ENCODE measurements at places on chromosomes 5 and 9.

DNA sequence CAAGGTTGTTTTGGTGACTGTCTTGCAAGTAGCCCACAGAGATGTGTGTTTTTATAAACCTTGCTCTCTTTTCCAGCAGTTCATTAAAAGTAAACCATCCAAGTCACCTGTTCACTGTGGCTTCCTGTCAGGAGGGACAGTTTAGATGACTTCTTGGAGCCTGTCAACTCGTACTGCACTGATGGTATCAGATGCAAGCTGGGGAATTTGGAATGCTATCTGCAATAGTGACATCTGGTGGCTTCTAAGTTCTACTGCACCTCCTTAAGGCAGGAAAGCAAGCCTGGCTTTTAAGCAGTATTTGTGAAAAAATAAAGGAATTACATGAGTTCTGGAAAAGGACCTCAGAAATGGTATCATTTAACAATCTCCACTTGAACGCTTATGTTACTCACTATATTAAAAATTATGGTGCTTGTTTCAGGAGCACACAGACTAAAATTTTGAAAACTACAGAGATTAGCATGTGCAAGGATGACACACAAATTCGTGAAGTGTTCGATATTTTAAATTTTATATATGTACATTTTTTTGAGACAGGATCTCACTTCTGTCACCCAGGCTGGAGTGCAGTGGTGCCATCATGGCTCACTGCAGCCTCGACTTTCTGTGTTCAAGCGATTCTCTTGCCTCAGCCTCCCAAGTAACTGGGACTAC, 164.0 kb downstream of the TTC39B start:
- DNase-seq: peak; percentile 63

GRCh38 chr5:167638816-167639215, 652.6 kb upstream of the WWC1 start:
- DNase-seq: no peak

DNA sequence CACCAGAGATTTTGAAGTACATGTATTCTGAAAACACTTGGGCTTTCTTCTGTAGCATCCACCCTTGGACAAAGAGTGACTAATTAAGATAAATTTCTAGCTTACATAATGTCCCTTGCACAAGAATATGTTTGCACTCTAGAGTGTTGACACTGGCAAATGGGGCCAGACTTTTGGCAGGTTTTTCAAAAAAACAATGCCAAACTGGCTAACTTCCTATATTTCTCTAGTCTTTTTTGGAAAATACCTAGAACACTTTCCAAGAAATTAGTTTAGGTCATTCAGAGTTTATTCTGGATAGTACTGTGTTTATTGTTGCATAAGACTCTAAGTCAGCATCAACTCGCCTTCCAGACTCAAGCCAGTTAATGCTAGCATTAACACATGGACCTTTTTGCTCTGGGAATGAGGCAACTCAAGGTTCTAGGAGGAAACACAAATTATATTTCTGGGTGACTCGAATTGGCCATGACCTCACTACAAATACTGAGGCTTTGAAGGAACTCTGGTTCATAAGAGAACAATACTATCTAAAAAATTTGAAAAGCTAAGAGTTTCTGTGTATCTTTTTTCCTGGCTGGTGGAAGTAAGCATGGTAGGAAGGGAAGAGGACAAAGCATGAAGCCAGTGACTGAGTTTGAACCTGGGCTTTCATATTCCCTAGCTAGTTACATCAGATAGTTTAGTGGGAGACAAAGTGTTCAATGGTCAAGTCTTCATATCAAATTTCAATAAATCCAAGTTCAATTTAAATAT, 101.6 kb downstream of the NREP start:
- no peak for DNase-seq

- no peak for DNase-seq
Measured at GRCh38 chr9:37197158-37198038, 77.0 kb downstream of the ZCCHC7 start.

DNA sequence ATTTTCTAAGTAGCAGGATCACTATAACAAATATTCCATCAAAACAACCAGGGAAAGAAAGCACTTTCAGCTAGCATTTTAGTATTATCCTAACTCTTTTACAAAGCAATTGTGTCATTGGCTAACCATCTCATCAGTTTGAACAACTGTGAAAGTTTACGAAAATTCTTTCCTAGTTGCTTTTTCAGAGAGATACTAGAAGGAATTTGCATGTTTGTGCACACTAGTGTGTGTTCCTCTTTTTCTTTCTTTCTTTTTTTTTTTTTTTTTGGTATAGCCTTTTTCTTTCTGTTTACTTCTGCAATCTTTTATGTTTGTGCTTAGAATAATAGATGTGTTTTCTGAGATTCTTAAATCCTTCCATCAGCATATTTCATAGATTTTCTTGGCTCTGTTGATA, 124.7 kb upstream of the SEMA6A start:
- DNase-seq: no peak

- no peak for DNase-seq
Measured at GRCh38 chr5:135482381-135482933, 30.3 kb upstream of the TIFAB start.

DNA sequence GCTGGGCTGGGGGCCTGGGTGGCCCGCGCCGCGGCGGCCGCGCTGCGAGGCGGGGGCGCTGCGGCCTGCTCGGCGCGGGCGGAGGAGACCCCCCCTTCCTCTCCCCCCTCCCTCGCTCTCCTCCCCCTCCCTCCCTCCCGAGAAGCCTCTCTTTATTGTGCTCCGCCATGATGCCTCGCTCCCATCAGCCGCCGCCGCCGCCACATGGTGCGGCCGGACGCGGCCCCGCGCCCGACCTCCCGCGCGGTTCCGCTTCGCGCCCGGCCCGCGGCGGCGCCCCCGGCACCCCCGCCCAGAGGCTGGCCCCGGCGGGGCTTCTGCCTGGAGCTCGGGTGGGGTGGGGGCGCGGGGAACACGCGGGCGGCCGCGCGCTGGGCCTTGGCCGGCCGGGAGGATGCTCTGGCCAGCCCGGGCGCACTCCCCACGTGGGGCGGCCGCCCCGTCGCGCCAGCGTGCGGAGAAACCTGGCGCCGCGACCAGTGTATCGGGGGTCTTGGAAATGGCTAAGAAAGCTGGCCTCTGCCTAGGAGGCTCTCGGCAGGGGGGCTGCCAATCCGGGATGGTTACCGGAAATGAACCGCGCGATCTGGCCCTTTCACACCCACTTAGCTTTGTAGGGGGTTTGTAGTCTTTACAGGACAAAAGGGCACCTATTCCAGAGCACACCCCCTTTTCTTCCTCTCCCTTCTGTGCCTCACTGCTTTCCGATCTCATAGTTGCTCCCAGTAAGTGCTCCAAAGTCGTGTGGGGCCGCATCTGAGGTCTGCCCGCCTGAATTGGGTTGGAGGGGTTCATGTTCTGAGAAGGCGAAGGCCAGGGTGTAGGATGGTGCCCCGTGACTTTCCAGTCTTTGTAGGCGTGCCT, 1.0 kb downstream of the SET start:
- no peak for DNase-seq

DNA sequence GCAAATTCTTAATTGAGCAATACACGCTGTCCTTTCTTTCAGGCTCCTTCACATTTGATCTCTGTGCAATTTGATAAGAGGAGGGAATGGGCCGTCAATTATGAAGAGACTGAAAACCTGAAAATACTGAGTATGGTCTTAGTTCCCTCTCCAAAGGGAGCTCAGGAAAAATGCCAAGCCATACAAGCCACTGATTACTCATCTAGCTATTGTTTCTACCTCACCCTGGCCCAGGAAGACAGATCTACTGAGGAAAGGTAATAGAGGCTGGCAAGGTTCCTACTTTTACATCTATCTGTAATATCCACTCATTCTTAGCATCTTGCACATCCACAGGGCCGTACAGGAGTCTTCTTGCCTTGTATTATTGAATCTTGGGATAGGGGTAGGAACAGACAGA, 23.7 kb upstream of the TNC start:
- no peak for DNase-seq

GRCh38 chr9:17185481-17186029, 50.7 kb downstream of the CNTLN start:
- DNase-seq: no peak

- no peak for DNase-seq
Measured at GRCh38 chr5:17802256-17802655, 168.0 kb downstream of the TAF11L14 start.

DNA sequence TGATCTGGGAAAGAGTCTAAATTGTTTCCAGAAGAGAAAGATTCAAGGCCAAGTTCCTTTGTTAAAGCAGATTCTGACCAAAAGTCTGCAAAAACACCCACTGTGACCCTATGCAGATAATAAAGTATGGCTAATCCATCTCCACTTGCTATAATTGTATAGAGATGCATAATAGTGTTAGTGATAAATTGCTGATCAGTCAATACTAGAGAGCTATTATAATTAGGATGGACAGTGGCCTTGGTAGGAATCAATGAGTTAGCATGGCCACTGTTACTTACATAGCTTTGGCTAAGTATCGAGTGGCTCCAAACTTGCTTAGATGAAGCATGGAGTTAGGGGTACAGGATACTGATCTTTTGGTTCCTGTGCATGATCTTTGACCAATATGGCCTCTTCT, 683.4 kb upstream of the MEF2C start:
- no peak for DNase-seq

DNA sequence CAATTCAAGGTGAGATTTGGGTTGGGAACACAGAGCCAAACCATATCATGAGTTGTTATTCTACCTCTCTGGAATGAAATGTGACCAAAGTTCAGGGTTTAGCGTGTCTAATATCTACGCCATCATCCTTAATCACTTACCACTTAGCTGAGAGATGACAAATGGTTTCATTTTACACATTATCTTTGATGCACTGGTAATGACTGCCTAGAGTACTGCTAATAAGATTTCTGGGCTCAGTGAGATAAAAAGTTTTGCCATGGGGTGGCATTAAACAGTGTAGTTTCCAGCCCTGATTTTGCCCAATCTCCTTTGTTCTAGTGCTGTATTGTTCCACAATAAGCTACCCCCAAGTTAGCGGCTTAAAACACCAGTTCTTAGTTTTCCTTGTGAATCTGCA, 367.2 kb downstream of the MLLT3 start:
- DNase-seq: no peak

GRCh38 chr5:72451741-72452505, 55.3 kb downstream of the ZNF366 start:
- DNase-seq: no peak

GRCh38 chr9:70255486-70255885, 3.3 kb upstream of the SMC5 start:
- DNase-seq: no peak

DNA sequence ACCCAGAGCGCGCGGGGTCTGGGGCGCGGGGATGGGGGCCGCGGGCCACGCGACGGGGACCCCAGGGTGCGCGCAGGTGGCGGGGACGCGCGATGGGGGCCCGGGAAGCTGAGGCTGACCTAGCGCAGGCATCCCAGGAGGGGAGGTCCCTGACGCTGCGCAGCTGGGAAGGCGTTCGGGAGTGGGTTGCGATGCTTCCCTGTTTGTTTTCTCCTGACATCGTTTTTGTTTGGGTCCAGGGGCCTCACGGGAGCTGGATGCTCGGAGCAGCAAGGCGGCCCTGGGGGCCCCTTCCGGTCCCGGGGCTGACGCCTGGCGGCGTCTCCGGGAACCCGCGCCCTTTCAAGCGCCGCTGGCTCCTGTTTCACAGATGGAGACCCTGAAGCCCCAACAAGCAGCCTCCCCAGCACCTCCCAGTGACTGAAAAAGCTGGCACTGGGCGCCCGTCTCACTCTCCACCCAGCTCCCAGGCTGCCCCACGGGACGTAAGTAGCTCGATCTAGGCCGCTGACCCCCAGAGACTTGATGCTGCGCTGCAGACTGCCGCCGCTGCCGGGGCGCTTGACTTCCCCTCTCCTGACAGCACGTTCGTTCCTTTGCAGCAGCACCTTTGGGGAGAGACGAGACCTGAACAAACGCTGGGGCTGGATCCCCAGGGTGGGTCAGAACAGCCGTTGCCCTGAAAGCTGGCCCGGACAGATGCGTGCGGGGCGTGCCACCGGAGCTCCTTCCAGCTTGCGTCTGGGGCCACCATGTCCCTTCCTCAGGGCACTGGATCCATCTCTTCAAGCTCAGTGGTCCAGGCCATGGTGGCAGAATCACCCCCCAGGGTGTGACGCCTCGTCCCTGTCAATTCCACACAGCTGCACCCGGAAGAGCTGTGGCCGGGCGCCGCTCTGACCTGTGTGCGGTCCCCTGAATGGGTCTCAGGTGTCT, 593 bp downstream of the BRD3OS start:
- no peak for DNase-seq

DNA sequence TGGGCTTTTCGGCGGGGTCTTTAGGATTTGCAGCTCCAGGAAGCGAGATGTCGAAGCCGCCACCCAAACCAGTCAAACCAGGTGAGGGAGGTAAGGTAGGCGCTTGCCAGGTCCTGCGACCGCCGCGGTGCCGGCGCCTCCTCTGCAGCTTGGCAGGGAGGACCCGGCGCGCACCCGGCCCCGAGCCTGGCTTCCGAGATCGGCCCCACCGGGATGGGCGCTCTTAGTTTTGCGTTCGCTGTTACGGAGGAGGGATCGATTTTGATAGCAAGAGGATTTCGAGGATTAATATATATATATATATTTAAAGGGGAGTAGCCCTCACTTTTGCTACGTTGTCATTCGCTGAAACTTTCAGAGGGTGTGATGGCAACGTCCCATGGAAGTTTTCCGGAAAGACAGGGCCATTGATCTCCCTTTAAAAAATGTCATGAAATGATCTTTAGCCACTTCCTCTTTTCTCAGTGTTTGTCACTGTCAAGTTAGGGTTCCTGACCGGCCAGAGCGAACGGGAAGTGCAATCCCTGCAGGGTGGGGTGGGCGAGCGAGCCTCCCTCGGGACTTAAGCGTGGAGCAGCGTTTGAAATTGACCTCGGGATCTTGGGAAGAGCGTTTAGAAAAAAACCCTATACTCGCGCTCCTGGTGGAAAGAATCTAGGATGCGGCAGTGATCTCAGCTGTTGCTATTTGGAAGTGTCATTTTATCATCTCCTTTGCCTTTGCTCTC, 495 bp downstream of the OSTF1 start:
- DNase-seq: no peak

GRCh38 chr5:111262153-111262552, 38.0 kb downstream of the CAMK4 start:
- no peak for DNase-seq

DNA sequence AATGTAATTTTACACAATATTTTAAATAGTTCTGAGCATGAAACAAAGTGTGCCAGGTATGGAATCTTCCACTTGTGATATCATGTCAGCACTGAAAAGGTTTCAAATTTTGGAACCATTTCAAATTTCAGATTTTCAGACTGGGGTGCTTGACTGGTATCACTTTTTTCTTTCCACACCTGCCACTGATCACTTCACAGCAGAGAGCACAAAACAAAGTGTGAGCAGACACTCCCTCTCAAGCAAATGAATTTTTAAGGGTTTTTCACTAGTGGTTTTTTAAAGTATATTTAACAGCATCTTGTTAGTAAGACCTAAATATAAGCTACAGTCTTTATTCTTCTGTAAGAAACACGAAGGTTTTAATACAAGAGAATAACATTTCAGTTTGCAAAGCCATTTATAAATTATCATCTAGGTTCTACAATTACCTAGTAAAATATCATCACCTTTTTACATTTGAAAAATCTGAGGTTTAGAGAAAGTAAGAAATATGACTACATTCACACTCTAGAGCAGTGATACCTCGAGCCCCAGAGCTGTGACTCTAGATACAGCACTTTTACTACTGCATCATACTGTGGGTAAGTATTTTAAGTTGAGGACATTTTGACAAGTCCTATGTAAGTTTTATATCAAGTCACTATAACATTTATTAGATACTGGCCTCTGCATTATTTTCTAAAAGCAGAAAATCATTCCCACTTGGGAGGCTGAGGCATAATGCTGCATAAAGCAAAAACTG, 14.6 kb downstream of the GOLPH3 start:
- no peak for DNase-seq

All from NCI-H1694 (cell line).